Esophagus squamous epithelium (tissue), 5 donors: ENCODE measurements at places on chromosomes 5 and 9.

DNA sequence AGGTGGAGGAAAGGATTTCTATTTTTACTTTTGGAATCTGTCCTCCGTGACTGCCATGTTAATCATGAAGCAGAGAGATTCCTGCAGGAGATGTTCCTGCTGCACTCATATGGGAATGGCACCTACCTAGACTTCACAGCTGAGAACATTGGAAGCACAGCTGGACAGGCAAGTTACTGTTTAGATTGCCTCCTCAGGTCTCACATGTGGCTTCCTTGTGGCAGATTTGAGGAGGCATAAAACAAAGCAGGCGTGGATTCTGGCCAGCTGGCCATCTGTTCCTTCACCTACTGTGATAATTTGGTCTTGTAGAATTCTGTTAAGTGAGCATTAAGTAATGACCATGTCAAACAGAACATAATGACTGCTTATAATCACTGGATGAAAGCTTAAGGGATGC is 193.4 kb downstream of the EDIL3 start:
- DNase-seq, result no peak

DNA sequence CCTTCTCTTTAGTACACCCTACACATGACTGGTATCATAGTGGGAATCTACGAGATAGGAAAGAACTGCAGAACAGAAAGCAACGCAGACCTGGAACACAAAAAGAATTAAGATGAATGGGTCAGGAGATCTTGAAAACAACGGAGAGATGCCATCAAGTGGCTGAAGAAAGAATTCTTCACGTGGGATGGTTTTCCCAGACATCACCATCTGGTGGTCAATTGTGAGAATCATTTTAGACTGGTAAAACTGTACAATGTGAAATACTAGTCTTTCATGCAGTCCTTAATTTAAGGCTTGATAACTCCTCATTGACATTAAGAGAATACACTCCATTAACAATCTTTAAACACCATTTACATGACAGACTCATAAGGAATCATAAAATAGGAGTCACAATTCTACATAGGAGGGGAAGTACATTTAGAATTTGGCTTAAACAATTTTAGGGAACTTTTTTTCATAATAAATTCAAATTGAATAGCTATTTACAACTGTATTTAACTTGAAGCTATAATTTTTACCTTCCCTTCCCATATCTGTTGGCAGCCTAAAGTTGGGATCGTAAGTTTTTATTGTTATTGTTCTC is 128.4 kb upstream of the TRPM3 start:
- DNase-seq, result no peak

DNA sequence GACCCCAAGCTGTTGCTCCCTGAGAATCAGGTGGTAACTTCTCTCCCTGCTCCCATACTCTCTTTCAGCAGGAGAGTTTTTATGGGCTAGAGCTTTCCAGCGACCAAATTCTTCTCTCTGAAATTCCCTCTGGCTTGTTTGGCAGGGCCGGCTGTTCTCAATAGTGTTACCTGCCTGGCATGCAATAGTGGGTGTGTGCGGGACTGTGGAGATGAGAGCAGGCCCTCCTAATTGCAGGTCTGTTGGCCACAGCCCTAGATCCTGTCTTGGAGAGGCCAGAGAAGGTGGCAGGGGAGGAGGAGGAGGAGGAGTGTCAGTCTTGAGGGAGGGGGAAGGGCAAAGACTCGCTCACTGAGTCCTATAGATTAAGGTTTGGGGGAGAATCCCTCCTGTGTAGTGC is 29.5 kb downstream of the AQP7 start:
- no peak for DNase-seq

DNA sequence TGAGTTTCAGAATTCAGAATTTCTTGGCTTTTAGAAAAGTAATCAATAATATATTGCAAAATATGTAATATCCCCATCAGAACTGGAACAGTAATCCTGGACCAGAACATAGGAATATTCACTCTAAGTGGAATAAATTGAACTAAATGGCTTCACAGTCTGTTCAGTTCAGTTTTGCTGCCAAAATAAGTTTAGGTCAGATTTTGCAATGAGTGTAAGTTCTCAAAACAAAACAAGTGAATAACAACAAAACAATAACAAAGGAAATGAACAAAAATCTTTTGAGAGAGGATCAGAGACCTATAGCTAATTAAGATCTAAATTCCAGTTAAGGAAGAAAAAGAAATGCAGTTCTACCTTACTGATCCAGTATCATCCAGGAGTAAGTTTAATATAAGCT is 9.3 kb downstream of the PTGER4 start:
- DNase-seq, result no peak

DNA sequence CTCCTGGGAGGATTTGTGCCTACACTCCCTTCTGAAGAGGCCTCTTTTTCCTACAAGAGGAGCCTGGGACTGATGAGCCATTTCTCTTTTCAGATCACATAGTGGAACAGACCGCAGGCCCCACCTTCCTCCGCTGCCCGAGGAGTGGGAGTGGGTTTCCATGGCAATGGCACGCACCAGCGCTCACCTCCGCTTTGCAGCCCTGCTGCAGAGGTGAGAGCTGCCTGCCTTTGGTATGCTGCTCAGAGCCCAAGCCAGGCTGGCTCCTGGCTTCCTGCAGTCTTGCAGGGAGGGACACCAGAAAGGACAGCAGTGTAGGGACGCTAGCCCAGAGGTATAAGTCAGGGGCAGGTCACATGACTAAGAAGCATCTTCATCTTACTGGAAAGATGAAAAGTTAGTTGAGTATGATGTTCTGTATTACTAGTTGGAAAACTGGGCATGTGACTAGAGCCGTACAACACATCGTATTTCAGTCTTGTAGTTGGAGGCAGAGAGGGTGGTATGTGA is 12.4 kb downstream of the PTTG1 start:
- DNase-seq, result no peak

- no peak for DNase-seq
Measured at GRCh38 chr5:116738615-116739261, 164.1 kb upstream of the SEMA6A start.

DNA sequence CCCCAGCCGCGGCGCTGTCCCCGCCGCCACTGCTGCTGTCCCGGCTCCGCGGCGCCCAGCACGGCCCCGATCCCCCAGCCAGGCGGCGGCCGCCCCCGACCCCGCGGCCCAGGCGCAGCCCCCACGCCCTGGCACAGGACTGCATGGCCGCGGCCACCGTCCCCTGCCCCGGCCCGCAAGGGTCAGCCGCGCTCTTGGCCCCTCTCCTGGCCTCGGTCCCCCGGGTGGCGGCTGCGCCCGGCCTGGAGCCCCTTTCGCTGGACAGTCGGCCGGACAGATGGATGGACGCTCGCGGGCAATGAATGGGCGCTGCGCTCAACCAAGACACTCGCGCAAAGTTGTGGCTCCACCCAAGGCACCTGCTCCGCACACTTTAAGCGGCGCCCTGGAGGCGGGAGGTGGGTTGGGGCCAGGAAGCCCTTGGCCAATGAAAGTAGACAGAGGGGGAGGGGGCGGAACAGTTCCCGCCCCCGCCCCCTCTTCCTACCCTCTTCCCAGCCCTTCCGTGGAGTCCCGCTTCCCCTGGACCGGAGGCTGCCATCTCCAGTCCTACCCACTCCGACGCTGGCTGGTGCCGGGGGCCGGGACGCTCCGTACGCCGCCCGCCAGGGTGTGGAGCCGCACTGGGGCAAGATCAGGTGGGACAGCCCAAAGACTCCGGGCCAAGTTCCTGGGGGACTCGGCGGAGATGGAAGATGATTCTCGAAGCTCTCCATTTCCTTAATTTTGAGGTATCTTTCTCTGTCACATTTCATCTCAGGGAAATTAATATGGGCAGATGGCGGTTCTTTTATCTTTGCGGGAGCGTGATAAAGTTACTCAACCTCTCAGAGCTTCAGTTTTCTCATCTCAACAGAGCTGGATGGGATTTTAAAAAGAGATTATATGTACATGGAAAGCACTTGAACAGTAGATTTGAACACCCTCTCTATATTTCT is at the start of gene GLDC:
Gene GLDC, minus strand, starts transcription at position 375 of the 938 bp plus-strand sequence. Its CDS starts 230 bp downstream, at position 145.
- no peak for DNase-seq

DNA sequence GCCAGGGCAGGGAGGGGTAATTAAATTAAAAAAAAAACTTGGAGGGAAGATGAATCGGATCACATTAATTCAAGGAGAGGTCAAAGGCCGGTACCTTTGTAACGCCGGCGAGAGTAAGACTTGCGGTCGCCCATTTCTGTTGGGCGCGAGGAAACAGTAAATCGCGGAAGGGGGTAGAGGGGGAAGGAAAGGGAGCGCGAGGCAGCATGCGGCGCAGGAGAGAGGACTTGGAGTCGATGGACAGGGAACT is 324 bp upstream of the RGMB start:
- no peak for DNase-seq

GRCh38 chr5:160835818-160836528 is 16.0 kb downstream of the ATP10B start:
- no peak for DNase-seq

- no peak for DNase-seq
Measured at GRCh38 chr5:98933445-98934072, 4.8 kb upstream of the CHD1 start.

DNA sequence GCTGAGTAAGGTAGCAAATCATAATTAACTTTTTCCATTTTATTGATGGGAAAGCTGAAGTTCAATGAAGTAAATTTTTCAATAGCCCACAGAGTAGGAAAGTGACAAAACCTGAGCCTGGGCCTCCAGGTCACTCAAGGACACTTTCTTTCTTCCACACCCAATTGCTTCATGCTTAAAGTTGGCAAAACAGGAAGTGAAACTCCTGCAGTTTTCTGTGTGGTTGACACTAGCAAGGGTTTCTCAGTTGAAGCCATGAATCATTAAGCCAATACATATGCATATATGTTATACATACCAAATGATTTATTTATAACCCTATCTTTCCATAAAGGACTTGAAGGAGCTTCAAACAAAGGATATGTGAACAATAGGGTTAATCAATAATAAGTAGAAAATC is 13.9 kb downstream of the TLR4 start:
- DNase-seq, result no peak

DNA sequence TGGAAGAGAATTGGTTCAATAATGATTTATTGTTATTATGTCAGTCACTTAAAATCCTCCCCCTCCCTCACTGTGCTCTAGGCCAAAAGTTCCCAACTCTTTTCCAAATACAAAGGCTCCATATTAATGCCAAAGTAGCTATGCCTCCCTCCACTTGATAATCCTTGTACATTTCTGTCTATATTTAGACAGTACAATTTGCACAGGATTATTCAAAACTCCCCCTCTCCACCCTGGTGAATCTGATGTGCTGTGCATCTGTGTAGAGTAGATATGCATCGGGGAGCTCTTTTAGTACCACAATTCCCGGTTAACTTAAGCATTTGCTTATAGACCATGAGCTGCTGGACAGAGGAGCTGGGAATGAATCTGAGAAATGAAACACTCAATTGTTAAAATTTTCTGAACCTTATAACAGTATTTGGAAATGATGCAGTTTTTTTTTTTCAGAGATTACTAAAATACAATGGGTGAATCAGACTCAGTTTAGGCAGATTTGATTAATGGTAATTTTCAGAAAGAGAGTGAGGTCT is 27.6 kb downstream of the GLRA1 start:
- DNase-seq, result no peak

DNA sequence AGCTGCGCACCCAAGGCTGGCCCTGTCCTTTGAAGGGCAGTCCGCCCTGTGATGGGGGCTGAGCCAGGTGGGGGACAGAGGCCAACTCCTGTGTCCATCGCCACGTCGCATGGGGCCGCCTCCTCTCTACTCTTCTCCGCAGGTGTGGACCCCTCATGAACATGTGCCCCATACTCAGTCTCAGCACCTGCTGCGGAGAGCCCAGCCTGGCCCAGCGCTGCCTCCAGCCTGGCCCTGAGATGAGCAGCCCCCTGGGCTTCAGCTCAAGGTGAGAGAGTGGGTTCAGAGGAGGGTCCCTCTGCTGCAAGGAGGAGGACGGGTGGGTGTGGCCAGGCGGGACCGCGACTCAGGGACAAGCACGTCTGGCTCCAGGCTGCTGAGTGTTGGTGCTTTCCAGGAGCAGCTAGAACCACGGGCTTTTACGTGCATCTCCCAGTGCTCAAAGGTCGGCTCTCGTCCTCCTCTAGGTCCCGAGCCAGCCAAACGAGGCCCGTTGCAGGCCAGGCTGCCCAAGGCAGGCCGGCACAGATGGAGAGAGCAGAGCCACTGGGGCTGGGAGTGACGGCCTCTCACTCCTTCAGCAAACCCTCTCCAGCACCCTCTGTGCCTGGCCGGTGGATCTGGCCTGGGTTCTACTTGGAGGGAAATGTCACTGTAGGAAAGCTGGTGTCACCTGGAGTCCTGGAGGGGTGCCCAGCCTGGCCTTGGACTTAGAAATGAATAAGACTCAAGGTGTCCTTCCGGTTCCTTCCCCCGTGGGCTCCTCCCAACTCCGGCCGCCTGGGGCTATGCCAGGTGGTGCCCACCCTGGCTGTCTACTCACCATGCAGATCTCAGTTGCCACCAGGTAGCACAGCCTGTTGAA is 48.9 kb upstream of the RNF130 start:
- no peak for DNase-seq

GRCh38 chr5:1183424-1184162 is 17.8 kb upstream of the SLC6A19 start:
- no peak for DNase-seq

GRCh38 chr5:91095786-91096385 is 287.2 kb downstream of the ARRDC3 start:
- DNase-seq, result no peak

DNA sequence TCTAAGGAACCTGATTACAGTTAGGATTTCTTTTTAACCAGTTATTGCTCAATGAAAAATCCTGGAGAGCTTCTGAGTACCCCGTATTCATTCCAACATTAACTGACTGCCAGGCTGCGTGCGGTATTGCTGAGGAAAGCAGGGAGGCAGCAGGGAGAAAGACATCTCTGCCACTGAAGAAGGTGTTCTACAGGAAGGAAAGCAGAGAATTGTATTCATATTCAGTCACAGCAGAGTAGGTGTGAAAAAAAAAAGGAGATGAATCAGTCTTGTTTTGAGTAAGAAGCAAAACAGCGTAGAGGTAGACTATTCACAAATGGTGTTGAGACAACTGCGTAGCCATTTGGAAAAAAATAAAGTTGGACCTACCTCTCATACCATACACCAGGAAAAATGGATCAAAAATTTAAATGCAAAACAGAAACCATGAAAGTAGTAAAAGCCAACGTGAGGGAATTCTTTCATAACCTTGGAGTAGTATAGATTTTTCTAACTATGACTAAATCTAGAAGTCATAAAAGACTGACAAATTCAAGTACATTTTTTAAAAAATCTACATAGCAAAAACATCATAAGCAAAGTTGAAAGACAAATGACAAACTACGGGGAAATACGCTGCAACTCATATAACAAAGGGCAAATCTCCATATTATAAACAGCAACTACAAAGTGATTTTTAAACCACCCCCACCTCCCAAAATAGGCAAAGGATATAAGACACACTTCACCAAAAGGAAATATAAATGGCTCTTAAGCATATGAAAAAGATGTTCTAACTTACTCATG is 9.9 kb upstream of the NR4A3 start:
- DNase-seq, result no peak
